ENCODE measurements at places on chromosomes 7 and 10. TPM values are rescaled to one million over a fixed set of nuclear protein-coding genes. Genes with fewer than 3 reads are reported as not detected.
A peak's percentile ranks its signal among the peaks of the same experiment; 100 is the strongest.

The ITIH2 gene
- not detected for total RNA-seq

The SP4 gene
- 7.7 TPM for total RNA-seq

The EGR2 gene
- total RNA-seq = not detected

The INMT gene
- 6.4 TPM for total RNA-seq

The NT5C2 gene
- 30.8 TPM for total RNA-seq

The TUBB8 gene
- total RNA-seq = not detected

The PANK1 gene
- total RNA-seq = 6.1 TPM

The ASZ1 gene
- not detected for total RNA-seq

DNA sequence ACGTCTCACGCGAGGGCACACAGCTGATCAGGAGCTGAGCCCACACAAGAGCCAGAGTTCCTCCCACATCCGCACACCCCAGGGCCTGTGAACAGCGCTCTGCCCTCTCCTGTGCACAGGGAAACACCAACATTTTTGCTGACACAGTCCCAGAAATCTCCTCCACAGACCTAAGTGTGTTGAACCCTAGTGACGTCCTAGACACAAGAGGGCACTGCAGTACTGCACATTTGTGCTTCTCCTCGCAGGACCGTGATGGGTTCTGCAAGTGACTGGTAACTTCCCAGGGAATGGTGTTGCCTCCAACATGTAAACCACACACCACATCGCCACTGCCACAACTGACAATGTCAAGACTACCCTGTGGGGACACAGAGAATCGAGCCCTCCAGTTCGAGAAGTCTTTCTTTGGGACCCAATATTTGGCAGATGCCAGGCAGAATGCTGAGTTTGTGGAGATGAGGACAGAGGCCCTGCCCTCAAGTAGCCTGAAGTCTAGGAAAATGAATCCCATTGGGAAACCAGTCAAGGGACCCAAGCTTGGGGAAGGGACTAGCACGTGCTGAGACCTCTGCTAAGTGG, 170.3 kb downstream of the PAXIP1 start:
- peak; percentile 73 for DNase-seq

GRCh38 chr10:16117305-16117695, 257.0 kb upstream of the MINDY3 start:
- DNase-seq = no peak

DNA sequence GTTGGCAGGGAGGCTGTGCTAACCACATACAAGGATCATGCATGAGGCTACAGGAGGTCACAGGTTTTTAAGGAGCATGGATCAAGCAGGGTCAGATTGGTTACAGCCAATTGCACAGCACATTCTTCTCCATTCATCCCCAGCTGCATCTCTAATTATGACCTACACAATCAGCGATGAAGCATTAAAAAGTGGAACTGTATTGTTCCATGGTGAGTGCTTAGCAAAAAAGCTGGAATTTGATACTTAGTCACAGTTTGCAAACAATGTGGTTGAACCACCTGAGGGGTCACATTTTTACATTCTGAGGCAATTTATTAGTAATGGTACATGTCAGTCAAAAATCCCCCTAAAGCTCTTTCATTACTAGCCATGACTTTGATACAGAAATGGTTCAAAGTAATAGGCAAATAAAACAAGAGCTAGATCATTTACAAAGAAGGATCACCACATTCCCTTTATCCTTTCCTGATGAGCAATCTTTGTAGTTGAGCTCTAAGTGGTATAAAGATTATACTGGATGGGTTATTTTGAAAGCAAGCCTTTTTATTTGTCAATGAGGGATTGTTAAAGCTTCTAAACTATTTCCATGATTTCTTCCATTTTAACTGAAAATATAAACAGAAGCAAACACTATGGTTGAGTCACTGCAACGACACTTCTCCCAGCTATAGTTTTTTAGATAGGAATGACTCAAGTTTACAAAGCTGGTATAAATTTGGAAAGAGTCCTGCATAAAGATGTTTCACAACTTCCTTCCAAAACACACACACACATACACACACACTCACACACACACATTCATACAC, 217.8 kb upstream of the SEMA3A start:
- DNase-seq = no peak

GRCh38 chr7:36563706-36564327, 160.5 kb downstream of the AOAH start:
- DNase-seq = no peak

- DNase-seq = no peak
Measured at GRCh38 chr10:34858003-34858402, 42.9 kb upstream of the PARD3 start.

- DNase-seq = no peak
Measured at GRCh38 chr7:98177553-98177952, 33.7 kb upstream of the BHLHA15 start.

GRCh38 chr10:103750836-103751235, 104.5 kb downstream of the SH3PXD2A start:
- DNase-seq = no peak

GRCh38 chr7:84697506-84697905, 489.4 kb downstream of the SEMA3D start:
- DNase-seq = no peak

GRCh38 chr7:7972128-7972527, 3.5 kb downstream of the GLCCI1 start:
- DNase-seq = peak; percentile 44

- no peak for DNase-seq
Measured at GRCh38 chr7:151900986-151901621, 24.2 kb upstream of the PRKAG2 start.

DNA sequence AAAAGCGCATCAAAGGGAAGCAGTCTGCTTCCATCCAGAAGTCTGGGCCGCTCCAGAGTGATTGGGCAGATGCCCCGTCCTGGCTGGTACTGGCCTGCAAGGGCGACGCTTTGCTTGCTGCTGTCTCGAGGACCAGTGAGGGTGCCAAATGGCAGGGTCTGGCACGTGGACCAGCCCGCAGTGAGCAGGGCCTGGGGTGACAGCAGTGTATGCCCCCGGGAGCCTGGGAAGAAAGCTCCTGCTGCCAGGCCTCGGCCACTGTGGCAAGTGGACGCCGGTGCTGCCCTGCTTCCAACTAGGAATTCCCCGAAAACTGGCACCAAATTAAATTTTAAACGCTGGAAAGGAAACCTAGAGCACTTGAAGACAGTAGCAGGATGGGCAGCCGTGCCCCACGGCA, 357.0 kb upstream of the MKI67 start:
- no peak for DNase-seq

Measured in stomach (tissue), 19 donors.